ENCODE measurements at places on chromosomes 4 and X.

GRCh38 chr4:152981842-152982241 is 45.7 kb downstream of the FHDC1 start:
- no peak for DNase-seq

DNA sequence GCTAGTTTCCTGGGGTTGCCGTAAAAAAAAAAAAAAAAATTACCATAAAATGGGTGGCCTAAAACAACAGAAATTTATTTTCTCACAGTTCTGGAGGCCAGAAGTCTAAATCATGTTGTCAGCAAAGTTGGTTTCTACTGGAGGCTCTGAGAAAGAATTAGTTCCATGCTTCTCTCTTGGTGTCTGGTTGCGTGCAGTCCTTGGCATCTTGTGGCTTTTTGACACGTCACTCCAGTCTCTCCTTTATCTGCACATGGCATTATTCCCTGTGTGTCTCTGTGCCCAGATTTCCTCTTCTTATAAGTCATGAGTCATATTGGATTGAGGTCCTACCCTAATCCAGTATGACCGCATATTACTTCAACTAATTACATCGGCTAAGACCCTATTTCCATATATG is 38.7 kb downstream of the SPATA4 start:
- DNase-seq, result no peak

- no peak for DNase-seq
These were observed 54.9 kb downstream of the LINC00632 start for GRCh38 chrX:140764401-140764919.

DNA sequence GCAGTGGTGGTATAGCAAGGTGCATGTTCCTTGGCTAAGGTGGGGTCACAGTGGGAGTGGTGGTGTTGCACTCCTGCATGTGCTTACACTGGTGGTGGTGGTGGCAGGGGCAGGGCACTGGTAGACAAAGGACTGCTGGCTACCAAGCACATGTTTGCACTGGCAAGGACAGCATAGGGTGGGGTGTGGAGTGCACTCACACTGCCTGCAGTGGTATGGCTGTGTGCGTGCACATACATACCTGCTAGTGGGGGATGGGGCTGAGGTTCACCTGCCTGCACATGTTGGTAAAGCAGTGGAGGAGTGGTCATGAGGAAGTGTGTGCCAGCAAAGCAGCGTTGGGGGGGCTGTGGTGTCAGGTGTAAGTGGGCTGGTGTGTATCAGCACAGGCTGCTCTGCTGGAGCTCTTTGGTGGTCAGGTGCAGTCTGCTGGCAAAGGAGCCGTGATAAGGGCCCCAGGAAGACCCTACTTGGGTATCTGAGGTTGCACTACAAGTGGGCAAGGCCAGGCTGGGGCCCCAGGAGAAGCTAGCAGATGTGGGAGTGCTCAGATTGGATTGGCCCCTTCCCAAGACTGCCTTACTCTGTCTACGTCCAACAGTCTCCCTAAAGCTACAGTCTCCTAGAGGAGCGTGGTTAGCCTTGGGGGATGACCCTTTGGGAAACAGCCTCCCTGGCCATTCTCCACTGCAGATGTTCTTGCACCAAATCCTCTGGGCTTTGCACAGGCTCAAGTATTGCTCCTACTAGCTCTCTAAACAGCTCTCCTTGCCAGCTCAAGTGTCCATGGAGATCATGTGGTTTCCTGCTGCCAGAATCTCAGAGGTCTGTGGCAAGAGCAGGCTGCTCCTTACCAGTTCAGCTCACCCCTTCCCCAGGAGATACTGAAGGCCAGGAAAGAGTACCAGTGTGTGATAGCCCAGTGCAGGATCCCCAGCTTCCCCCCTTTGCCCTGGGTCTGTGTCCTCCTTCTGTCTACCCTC is 486.3 kb upstream of the PABPC4L start:
- no peak for DNase-seq

DNA sequence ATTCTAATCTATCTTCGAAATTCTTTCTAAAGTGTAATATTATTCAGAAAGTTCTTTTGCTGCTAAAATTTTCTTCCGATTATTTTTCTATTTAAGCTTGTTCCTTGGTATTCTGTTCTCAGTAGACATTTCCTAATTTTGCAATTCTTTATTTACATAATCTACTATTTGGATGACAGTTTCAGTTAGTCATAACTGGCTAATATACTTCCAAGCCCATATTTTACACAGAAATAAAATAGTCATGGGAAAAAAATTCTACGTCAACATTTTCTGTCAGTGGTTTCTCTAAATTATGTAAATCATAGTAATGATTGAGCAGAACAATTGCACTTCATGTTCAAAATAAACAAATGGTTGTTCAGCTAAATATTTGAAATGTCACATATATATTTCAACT is 178.0 kb upstream of the ANKRD50 start:
- DNase-seq, result no peak

DNA sequence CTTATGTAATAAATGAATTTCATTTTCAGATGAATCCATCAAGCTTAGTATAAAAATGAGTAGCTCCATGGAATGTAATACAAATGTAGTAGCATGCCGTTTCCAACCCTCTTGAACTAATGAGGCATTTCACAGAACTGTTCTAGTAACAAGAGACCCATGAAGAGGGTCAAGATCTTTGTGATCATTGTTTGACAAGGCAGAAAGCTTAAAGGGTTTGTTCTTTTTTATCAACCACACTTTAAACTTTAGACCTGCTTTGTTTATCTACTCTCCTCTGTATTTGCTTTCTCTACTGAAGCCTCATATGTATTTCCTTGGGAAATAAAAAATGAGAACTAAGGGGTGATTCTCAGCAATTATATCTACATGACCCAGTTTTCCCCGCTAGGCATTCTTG is 513.9 kb downstream of the ARAP2 start:
- DNase-seq, result no peak

GRCh38 chr4:80014531-80014930 is 58.5 kb downstream of the ANTXR2 start:
- no peak for DNase-seq

- no peak for DNase-seq
These were observed 157.4 kb downstream of the STIM2 start for GRCh38 chr4:27018076-27018475.

- DNase-seq, result no peak
These were observed 16.5 kb downstream of the CYBB start for GRCh38 chrX:37796310-37796709.

DNA sequence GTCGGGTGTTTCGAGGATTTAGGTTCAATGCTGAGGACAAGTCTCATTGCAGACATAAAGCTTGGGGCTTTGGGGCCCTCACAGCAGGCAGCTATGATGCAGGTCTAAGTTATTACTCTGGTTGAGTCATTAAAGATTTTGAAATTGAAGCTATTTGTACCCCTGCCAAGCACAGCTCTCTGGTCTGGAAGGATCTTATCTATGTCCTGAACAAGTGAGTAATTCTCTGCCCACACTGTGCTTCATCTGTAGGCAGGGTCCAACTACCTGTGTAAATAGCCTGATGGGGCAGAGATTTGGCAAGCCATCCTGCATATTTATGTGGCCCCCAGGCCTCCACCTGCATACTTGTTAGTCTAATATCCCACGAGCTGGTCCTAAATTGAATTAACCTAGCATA is 41.4 kb upstream of the MAGEA4 start:
- no peak for DNase-seq

- DNase-seq, result no peak
These were observed 146.5 kb upstream of the MSX1 start for GRCh38 chr4:4712800-4713528.

DNA sequence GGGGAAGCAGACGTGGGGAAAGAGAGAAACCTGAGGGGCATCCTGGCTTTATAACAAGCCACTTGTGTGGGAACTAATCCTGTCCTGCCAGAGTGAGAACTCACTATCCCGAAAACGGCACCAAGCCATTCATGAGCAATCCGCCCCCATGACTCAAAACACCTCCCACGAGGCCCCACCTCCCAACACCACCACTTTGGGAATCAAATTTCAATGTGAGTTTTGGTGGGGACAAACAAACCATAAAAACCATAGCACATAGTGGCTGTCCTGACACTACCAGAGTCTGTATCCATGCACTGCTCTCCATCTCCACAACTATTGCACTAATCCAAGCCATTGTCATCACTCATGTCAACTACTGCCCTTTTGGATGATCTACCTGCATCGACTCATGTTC is 28.5 kb upstream of the SEPTIN6 start:
- no peak for DNase-seq

- DNase-seq, result no peak
These were observed 78.7 kb downstream of the CLNK start for GRCh38 chr4:10605746-10606482.

DNA sequence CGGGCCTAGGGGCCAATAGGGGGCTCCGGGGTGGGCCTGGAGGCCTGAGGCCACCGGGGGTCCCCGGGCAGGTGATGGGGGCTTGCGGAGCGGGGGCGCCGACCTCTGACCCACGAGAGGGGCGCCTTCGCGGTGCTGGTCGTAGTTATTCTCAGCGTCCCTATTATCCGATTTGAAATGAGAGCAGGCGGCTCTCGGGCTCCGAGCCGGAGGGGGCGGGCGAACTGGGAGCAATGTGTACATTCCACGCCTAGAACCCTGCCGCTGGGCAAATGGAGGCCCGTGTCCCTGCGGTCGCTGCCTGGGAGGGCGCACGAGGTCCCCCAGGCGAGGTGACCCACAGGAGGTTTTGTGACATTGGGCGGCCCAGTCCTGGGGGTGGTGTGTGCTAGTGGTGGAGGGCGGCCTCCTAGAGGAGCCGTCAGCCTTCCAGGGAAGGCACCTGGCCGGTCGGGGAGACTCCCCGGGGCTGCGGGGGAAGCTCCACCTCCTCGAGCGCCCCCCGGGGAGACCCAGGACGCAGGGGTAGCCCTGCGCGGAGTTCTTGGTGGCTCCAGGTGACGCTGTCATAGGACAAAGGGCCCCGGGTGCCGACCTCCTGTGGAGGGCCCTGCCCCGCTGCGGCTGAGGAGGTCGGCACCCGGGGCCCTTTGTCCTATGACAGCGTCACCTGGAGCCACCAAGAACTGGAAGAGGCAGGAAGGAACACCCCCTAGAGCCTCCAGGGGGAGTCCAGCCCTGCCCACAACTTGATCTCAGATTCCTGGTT is 102.6 kb upstream of the PRKX start:
- DNase-seq, result peak; percentile 52

GRCh38 chrX:40523852-40524251 is 56.9 kb upstream of the ATP6AP2 start:
- no peak for DNase-seq

DNA sequence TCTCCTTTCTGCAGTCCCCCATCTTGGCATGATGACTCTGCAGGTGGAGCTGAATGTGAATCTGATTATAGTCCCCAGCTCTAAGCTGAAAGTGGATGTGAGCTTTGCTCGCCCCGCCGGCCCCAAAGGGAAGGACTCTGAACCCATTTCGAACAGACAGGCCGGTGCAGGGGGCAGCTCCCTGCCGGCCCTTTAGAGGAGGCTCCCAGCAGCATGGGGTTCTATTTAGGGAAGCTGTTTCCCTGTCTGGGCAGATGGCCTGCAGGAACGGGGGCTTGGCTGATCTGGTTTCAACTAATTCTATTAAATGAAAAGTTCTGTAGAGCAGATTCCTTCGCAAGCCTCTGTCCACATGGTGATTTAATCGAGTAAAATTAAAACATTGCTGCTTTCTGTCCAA is 104.8 kb upstream of the MSX1 start:
- DNase-seq, result no peak

DNA sequence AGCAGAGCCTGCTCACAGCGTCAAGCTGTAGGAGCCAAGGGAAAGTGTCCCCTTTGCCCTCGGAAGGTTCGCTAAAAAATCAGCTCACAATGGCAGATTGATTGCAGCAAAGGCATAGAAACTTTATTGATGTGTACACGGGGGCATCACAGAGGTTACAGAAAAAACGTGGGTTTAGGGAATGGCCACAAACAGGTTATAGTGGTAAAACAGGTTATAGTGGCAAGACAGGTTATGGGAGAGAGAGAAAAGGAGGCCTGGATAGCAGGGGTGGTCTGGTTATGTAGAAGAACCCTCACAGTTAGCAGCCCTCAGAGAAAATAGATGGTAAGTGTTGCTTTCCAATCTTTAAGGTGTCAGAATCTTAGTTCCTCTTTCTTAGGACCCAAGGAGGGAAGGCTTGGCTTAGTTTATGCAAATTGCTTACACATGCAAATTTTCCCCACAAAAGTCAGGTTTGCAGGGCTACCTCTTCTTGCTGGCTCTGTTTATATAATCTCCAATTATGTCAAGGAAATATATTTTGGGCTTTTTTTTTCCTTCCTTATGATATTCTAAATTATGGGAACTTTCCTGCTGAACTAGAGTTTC is 113.7 kb downstream of the BMP15 start:
- DNase-seq, result no peak

GRCh38 chr4:38099908-38100407 is 139.8 kb downstream of the PTTG2 start:
- no peak for DNase-seq

- no peak for DNase-seq
These were observed 38.1 kb downstream of the CBLL2 start for GRCh38 chrX:22310779-22311178.

DNA sequence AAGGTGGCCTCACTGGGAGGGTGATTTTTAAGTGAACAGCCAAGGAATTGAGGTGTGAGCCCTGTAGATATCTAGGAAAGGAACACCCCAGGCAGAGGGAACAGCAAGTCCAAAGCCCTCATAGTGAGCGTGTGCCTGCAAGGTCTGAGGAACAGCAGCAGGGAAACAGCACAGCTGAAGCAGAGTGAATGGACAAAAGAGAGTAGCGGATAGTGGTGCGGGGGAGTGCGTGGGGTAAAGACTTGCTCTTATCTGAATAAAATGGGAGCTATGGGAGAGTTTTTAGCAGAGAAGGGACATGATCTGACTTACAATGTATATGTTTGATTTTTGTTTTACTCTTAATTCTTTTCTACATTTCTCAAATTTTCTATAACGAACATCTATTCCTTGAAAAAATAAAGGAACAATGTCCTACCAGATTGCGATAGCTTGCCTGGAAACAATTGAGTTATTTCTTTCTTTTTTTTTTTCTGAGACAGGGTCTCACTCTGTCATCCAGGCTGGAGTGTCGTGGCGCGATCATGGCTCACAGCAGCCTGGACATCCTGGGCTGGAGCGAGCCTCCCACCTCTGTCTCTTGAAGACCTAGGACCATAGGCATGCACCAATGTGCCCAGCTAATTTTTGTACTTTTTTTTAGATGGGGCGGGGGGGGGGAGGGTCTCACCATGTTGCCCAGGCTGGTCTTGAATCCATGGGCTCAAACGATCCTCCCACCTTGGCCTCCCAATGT is 19.5 kb upstream of the HADH start:
- no peak for DNase-seq

GRCh38 chrX:110108381-110108821 is 105.5 kb downstream of the TMEM164 start:
- DNase-seq, result no peak

- DNase-seq, result no peak
These were observed 14.4 kb downstream of the MGARP start for GRCh38 chr4:139265654-139266053.
